Sigmoid colon (tissue), 7 donors: ENCODE measurements at places on chromosomes 12 and 14. TPM values are rescaled to one million over a fixed set of nuclear protein-coding genes. Genes with fewer than 3 reads are reported as not detected.

Gene STK38L
- total RNA-seq: 86.2 TPM

DNA sequence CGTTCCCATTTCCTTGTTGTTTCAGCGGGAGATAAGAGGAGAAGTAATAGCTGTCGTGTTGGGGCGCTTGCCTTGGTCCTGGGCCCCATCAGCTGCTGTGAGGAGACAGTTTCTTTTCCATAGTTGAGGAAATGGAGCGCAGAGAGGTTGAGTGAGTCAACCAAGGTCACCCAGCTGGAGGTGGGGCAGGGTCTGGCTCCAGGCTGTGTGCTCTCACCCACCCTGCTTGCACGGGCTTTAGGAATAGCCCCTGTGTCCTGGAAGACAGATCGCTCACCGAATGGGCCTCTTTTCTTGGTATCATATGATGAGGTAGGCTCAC lies 165.7 kb upstream of the RTL1 start:
- no peak for DNase-seq

DNA sequence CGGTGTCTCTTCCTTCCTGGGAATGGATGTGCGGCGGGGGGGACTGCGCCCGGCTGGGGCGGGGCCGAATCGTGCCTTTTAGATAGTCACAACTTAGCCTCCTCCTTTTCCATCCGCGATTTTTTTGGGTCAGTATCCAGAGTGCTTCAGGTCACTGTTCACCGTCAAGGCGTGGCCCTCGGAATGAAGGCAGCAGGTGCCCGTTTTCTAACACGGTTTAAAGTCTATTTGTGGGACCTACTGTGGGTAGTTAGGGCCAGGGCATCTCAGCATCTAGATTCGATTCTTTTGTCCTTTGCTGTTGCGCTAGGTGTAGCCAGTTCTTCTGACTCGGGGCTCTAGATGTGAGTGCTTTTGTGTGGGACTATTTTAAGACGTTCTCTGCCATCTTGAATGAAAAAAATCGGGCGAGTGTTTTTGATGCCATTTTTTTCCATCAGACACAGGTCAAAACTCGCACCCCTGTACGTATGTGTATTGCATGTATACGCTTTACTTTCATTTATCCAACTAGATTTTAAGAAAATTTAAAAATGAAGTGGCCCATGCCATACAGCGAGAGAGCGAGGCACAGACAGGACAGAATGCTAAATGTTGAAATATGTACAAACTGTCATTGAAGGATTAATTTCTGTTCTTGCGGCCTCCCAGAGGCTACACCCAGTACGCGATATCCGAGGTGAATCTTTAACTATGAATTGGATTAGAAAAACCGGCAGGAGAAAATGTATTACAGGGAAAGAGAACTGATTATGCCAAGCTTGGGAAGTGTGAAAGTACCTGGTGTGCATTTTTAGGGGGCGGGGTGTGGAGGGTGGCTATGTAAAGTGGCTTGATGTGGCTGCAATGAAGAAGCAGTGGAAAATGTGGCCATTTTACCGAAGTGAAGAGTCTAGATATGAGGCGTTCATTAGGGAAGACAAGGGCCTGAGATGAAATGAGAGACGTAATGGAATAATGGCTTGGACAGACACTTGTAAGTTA lies 835 bp downstream of the VEZT start:
- peak; percentile 92 for DNase-seq

Gene KCNC2
- total RNA-seq: 0.41 TPM

GRCh38 chr12:87320724-87321123 lies 708.5 kb downstream of the C12orf50 start:
- DNase-seq: no peak

- no peak for DNase-seq
Observed at GRCh38 chr14:82055515-82056115, 522.0 kb upstream of the SEL1L start.

DNA sequence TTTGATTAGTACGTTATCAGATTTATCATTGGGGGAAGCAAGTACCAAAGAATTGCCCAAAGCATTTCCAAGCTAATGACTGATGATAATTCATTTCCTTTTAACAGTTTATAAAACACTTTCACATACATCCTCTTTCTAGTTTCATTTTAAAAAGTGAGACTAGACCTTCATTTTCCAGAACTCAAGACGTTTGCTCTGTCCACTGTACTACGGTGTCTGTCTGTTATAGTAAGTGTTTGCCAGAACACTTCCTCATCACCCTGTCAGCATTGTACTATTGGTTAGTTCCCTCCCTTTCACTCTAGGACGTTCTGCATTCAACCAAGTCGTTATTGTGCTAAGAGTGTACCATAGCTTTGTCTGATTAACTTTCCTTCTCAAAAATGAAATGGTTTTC lies 81.7 kb upstream of the TMEM263 start:
- no peak for DNase-seq

DNA sequence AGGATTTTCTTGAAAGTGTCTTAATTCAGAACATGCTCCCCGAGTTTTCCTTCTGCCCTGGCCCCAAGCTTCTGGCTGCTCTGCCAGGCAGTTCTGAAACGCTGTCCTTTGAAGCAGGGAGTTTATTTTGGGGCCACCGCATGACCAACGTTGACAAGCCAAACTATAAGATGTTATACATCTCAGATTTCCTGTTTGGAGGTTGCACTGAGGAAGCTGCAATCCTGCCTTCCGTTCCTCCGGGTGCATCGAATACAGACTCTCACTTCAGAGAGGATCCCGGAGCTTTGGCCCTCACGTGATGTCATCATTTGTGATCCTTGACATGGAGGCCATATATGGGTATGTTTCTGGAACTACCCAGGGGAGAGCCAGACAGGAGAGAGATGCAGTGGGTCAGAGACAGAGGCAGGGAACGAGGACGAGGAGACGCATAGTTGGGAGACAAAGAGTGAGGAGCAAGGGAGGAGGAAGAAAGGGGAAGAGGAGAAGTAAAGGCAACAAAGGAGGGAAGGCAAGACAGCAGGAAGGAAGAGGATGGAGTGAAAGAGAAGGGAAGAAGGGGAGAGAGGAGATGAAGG lies at the start of gene ASB2:
TSS of gene ASB2 (minus strand) at position 94 of the 581 bp plus-strand sequence. CDS start 12,031 bp downstream, outside the sequence.
- DNase-seq: peak; percentile 92

GRCh38 chr12:120783197-120783596 lies 57.6 kb downstream of the ACADS start:
- no peak for DNase-seq

DNA sequence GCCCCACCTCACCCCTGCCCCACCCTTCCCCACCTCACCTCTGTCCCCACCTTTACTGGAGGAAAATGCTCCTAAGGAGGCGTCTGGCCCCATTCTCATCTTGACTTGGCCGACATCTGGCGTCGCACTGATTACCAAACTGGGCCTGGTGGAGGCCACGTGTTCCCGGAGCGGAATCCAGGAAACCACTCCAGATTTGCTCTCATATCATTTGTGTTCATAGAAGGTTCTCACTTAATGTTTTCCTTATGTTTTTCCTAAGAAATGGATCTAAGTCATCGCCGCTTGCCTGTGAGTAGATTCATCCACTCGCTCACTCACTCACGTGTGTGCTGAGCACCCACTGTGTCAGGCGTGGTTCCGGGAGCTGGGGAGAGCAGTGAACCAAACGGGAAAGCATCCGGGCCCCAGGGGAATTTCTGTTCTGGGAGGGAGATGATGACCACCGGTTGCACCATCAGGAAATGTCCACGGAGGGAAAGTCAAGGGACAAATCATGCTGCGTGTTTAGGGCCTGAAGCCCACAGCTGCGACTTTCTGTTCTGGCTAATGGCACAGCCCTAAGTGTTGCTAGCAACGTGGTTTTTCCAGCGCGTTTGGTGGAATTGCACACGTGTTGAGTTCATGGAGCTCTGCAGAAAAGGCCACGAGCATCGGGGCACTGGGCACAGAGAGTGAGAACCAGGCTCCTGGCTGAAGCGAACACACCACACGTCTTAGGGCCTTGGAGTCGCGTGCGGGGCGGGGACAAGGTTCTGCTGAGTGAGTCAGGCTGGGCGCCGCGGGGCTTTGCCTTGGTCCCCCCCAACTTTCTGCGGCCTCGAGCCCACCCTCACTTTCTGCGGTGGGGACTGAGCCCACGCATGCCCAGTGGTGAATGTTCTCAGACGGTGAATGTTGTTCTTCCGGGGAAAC lies 57.7 kb downstream of the ADGRD1 start:
- peak; percentile 89 for DNase-seq

Gene METAP2
- total RNA-seq: 88.5 TPM

- no peak for DNase-seq
Observed at GRCh38 chr12:46692606-46693005, 133.2 kb downstream of the SLC38A4 start.

Gene VRTN
- not detected for total RNA-seq

DNA sequence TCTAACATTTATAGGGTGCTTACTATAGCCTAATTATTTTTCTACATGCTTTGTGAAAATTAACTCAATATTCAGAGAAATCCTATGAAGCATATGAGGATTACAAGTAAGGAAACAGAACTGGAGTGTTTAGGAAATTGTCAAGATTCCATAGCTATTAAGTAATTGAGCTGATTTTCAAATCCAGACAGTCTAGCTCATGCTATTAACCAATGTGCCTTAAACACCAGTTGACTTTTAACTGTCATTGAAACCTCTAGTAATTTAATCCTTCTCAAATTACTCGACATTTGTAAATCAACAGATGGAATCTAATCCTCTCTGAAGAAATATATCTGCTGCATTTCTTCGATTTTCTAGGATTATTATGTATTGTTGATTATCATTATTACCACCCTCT lies 488.9 kb downstream of the MDGA2 start:
- DNase-seq: no peak

GRCh38 chr12:77560714-77561113 lies 270.0 kb upstream of the NAV3 start:
- DNase-seq: no peak

Gene SLC39A2
- total RNA-seq: not detected

DNA sequence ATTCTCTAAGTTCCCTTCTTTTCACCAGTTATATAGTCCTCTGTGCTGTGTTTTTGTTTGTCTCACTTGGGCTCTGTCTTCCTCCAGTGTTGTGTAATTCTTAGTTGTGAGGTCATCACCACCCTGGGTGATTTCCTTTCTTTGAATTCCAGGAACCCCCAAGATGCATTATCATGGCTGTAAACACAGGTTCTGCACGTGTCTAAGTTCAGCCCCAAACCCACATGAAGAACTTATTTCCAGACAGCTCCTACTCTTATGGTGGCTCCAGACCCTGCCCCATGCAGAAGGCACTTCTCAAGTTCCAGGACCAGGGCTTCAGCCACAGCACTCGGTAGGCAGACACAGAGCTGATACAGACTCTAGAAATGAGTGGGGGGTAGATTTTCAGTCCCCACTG lies 560.5 kb downstream of the BCL11B start:
- no peak for DNase-seq

Gene NRXN3
- 43.9 TPM for total RNA-seq

- DNase-seq: no peak
Observed at GRCh38 chr12:110062241-110062640, 13.9 kb upstream of the C12orf76 start.

DNA sequence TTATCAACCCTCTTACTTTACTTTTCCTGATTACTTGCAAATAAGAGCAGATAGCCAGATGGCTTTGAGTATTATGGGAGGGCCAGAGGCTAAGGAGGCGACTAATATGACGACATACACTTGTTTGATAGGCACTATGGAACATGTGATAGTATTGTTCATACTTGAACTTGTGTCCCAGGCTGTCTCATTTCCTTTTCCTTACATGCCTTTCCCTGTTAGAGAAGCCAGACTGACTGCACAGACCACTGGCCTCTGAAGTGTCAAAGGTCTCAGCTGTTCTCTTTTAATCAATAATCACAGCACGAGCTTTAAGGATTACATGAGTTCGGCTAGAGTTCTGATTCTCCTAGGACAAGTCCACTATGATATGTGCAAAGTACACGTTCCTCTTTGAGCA lies 326.0 kb downstream of the PRKD1 start:
- DNase-seq: no peak

DNA sequence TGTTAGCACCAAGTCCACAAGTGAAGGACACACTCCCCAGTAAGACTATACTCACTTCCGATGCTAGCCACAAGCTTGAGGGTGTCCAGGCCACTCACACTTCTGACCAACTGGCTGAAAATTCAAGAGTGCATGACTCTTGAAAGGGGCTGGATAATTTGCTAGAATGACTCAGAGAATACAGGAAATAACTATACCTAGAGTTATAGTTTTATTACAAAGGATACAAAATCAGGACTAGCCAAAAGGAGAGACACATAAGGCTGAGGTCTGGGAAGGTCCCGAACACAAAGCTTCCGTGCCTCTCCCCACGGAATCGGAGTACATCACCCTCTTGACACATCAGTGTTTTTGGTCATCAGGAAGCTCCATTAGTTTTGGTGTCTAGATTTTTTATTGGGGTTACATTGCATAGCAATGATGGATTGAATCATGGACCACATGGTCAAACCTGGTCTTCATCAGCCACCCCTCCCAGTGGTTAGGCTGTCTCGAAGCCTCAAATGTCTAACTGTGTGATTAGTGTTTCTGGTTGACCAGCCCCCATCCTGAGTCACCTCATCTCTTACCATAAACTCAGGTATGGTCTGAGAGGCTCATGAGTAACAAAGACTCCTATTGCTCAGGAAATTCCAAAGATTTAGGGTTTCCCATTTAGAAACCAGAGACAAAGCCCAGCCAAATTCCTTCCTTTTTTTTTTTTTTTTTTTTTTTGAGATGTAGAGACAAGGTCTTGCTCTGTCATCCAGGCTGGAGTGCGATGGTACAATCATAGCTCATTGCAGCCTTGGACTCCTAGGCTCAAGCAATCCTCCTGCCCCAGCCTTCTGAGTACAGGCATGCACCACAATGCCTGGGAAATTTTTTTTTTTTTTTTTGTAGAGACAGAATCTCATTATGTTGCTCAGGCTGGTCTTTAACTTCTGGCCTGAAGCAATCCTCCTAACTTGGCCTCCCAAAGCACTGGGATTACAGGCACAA lies 472.0 kb upstream of the TBX3 start:
- no peak for DNase-seq

GRCh38 chr14:69328765-69329164 lies 68.8 kb downstream of the GALNT16 start:
- DNase-seq: no peak

- DNase-seq: peak; percentile 80
Observed at GRCh38 chr14:54086767-54087166, 130.1 kb upstream of the BMP4 start.

Gene ASCL1
- 0.55 TPM for total RNA-seq

Gene CLEC1B
- total RNA-seq: not detected
